ENCODE measurements at places on chromosomes 1 and 21. TPM values are rescaled to one million over a fixed set of nuclear protein-coding genes. Genes with fewer than 3 reads are reported as not detected.
A peak's percentile ranks its signal among the peaks of the same experiment; 100 is the strongest.

The ADORA3 gene
- not detected for total RNA-seq

The KCNA3 gene
- total RNA-seq, result 0.95 TPM

The RNF186 gene
- total RNA-seq, result not detected

The PSMG1 gene
- total RNA-seq, result 93.7 TPM

The SPRTN gene
- total RNA-seq, result 15.1 TPM

The CCDC185 gene
- not detected for total RNA-seq

The XCL1 gene
- 0.63 TPM for total RNA-seq

The C1orf87 gene
- total RNA-seq, result 0.29 TPM

The SNRPE gene
- 461 TPM for total RNA-seq

- no peak for DNase-seq
These were observed 77.3 kb downstream of the ARHGEF10L start for GRCh38 chr1:17616731-17617279.

- no peak for DNase-seq
These were observed 20.0 kb upstream of the ADARB1 start for GRCh38 chr21:45054227-45054926.

DNA sequence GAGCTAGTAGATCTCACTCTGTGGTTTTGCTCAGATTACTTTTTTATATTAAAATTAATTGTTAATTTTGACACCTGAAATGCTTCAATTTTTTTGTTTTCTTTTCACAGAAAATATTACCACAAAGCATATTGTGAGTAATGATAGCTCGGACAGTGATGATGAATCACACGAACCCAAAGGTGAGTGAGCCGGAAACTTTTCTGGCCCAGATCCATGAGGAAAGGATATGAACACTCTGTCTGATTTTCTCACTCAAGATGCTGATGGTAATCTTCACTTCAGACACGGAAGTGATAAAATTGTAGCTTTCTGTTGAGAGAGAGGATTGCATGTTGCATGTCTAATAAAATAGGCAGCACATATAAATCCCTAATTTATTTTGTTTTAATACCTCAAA, 121.8 kb downstream of the PLA2G4A start:
- DNase-seq, result no peak

DNA sequence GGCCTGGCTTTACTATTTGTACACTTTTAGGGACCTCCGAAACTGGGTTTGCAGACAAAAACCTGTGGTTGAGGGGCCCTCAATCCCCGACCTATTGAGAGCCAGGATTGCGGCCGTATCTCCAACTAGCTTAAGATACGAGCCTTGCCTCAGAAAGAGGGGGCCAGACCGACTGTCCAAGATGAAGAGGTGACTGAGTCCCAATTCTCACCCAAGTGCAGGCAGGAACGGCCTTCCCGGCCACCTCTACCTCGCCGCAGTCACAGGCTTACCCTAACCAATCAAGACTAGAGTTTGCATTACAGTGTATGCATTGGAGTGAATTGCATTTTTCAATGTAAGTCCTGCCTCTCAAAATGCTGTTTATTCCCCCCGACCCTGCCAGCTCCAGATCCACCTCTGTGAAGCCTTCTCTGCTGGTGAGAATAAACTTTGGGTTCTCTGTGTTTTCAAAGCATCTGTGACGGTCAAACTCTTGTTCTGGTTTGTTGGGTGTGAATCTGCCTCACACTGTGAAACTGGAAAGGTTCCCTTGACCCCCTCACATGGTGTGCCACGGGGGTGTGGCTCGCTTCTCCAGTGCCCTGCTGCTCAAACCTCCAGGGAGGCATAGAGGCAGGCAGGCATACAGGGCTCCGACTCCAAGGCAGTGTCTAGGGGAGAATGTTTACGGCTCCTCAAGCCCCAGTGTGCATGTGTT, 62.2 kb upstream of the WLS start:
- DNase-seq, result no peak

DNA sequence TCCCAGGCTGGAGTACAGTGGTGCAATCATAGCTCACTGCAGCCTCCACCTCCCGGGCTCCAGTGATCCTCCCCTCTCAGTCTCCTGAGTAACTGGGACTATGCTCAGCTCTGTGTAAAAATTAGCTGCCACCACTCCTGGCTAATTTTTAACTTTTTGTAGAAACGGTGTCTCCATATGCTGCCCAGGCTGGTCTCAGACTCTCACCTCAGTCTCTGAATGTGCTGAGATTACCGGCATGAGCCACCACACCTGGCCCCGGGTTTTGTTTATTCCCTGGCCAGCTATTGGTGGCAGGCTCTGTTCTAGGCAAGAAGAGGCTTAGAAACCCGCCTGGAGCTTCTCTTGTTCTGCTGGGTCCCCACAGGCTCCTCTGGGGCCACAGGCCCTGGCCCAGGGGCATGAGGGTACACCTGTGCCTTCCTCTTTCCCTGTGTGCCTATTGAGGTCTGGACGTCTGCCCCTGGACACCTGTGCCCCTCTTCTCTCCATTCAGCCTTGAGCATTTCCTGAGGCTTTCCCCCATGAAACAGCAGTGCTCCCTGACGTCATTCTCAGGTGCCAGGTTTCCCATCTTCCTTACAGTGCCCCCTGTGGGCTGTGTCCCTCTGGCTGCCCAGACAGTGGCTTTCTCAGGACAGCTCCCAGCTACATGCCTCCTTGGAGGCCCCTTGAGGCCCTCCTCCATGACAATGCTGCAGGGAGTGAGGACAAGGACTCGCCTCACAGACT, 57.5 kb downstream of the PCP4 start:
- no peak for DNase-seq

DNA sequence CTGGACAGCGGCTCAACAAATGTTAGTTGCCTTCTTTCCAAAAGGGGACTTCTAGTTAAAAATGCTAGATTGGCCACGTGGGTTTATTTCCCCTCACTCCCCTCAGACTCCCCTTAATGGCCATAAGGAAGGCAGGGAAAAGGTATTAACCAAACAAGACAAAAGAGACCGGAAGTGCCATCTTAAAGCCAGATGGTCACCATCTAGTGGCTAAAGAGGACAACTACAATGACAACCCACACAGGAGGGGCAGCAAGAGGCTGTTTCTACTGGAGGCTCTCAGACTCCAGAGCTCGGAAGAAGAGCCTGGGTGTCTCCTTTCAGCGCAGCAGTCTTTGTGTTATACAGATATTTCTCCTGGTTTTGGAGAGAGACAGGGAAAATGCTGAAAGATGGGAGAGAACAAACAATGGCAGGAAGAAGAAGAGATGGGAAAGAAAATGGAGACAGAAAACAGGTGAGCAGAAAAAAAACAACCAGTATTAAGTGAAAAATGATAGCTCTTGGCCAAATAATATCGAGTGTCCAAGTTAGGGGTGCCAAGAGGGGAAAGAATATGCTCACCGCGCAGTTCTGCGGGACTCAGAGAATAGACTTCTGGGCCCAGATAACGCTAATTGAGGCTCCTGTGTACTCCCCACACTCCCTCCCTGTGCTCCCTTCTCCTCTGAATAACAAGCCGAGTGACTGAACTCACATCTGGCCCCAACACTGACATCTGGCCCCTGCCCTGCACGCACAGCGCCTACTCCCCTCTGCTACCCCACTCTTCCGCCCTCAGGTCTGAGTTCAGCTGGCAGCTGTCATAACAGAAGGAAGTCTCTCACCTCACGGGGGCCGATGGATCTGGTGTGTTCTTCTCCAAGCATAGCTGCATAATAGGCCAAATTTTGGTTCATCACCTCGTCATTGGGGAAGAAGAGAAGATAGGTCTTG, 9.6 kb downstream of the P3H1 start:
- DNase-seq, result no peak

DNA sequence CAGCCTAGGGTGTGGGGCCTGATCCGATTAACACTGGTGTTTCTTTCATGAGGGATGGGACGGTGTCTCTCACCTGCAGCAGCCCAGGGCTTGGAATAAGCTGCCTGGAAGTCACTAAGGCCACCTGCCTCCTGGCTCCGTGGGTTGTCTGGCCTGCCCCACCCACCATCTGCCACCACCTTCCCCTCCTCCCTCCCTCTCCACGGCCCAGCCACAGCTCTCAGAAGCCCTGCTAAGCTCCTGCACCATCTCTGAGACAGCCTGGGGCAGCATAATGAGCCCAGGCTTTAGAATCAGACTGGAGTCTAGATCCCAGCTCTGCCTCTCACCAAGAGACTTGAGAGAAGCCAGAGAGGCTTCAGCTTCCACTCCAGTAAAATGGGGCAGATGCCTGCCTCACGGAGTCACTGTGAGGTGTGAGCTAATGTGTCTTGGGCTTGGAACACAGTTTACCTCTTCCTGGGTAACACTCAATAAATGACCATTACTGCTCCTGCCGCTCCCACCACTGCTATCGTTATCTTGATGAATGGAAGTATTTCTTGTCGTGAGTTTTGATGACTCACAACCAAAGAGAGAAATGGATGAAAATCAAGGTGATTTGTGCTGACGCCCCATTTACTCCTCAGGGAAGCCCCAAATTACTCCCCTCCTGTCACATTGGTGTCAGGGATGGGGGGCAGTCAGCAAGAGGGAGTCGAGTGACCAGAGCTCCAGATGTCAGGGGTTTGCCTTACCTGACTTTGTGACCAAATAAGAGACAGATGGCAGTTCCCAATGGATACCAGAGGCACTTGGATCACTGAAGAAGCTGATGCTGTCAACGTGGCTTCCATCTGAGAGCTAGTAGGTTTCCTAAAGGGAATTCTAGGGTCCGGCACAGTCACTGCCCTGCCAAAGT, 23.5 kb upstream of the C1QA start:
- DNase-seq, result no peak

- no peak for DNase-seq
These were observed 23.2 kb downstream of the MCOLN2 start for GRCh38 chr1:84973498-84974334.

DNA sequence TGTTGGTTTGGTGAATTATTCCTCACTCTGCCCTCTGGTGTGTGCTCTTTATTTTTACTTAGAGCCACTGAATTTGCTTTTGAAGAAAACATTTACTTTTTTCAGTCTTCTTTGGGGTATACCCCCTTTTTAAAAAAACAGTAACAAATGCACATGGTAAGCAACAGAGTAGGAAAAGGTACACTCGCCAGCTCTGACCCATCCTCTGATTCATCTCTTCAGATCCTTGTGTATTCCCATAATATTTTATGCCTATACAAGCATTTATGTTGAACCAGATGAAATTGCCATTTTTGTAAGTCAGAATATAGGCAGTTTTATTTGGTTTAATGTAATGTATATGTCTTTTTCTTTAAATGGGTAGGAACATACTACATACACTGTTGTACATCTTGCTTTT, 28.3 kb downstream of the TTC3 start:
- DNase-seq, result no peak

DNA sequence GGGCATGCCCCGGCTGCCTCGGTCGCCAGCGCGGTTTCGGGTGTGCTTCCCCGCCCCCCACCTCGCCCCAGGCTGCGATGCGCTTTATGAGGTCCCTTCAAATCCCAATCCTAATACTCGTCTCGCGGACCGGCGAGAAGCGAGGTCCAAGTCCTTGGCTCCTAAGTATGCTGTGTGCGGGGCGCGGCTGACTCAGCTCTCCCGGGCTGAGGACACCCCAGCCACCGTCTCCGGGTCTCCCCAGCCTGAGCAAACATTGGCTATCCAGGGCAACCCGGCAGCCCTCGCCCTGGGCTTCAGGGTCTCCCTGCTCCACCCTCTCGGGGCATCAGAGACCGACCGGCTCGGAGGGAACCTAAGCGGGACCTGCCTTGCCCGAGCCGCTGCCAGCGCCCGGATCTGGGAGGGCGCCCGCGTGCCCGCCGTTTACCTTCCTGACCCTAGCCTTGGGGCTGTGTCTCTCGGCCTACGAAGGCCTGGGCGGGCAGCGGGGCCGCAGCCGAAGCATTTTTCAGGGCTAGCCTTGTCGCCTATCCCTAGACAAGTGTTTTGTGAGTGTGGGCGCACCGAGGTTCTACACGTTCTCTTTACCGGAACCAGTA, 1.2 kb downstream of the ITPKB start:
- peak; percentile 80 for DNase-seq

GRCh38 chr1:18322368-18323032, 158.2 kb upstream of the KLHDC7A start:
- peak; percentile 78 for DNase-seq

- no peak for DNase-seq
These were observed 33.0 kb downstream of the EPHA2 start for GRCh38 chr1:16122916-16123315.

GRCh38 chr1:110734133-110734680, 59.5 kb upstream of the KCNA3 start:
- DNase-seq, result no peak

DNA sequence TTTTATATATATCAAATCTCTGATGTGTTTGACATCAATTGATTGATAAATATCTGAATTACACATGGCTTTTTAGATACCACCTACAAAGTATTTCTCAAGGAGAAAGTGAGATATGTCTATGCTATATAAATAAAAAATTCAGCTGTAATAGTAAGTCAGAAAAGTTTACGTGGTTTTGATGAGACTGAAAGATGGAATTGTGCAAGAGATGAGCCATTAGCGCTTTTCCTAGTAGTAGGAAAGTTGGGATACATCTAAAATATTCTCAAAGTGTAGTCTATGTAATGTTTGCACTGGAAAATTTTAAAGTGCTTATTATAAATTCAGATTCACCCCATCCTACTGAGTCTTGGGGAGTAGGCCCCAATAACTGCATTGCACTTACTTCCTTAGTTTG, 49.1 kb downstream of the SGIP1 start:
- DNase-seq, result no peak

DNA sequence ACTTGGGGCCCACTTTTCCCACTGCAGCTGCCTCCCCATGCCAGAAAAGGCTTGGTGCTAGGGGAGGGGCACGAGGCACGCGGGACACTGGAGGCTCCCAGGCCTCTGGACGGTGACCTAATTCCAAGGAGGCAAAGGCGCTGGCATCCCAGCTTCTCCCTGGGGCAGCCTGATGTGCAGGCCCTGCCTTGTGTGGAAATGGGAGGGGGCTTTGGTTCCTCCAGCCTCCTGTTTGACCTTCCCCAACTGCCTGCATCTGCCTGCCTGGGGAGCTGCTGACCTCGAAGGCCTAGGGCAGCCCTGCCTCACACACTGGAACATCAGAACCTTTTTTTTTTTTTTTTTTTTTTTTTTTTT, 39.9 kb downstream of the KIAA1614 start:
- DNase-seq, result no peak

- DNase-seq, result no peak
These were observed 1415.1 kb upstream of the PRMT6 start for GRCh38 chr1:105641407-105641806.

GRCh38 chr1:233863901-233864545, 40.5 kb upstream of the SLC35F3 start:
- no peak for DNase-seq

GRCh38 chr1:246373828-246374569, 133.1 kb downstream of the SMYD3 start:
- no peak for DNase-seq

GRCh38 chr21:41367301-41367944, 5.6 kb downstream of the MX2 start:
- no peak for DNase-seq
